Activated CD8-positive, alpha-beta T cell treated with anti-CD3 and anti-CD28 coated beads, Interleukin-2, amount 10 ng/mL, durations not matched to agents 7 days and 5 days (primary cell): ENCODE measurements at places on chromosomes 6 and 20. TPM values are rescaled to one million over a fixed set of nuclear protein-coding genes. Genes with fewer than 3 reads are reported as not detected.

Gene C6orf15
- total RNA-seq = not detected

Gene OR2J1
- not detected for total RNA-seq

Gene CNBD2
- total RNA-seq = 6.1 TPM

Gene FOXS1
- total RNA-seq = not detected

Gene HLA-DOA
- total RNA-seq = 3.3 TPM

Gene SLC25A27
- not detected for total RNA-seq

Gene MICAL1
- total RNA-seq = 50.5 TPM

Gene POU5F1
- not detected for total RNA-seq

Gene IP6K3
- not detected for total RNA-seq

Gene ATRN
- 8.5 TPM for total RNA-seq

Gene NMBR
- not detected for total RNA-seq

Gene TSBP1
- total RNA-seq = not detected

Gene RSPH9
- not detected for total RNA-seq

Gene ZBTB46
- total RNA-seq = not detected

Gene NR2E1
- not detected for total RNA-seq

Gene PRELID3B
- 80.1 TPM for total RNA-seq

Gene SLC32A1
- not detected for total RNA-seq

Gene BCAS1
- not detected for total RNA-seq

Gene SLC26A8
- total RNA-seq = not detected

Gene CLPSL2
- total RNA-seq = not detected

Gene SALL4
- not detected for total RNA-seq

DNA sequence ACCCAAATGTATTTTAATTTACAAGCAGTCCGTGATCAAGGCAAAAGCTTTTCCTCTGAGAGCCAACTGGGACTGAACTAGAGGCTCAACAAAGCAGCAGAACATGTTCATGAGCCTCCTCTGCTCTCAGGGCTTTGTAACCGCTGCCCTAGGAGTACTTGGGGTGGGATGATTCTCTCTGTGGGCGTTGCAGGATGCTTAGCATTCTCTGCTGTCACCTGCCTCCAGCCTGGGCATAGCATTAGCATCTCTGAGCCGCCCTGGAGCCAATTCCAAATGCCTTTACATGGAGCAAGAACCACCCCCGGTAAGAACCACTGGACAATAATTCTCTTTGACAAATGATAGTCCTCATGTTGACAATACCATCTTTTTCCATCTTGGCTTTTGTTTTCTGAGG is 237.6 kb upstream of the CDH4 start:
- no peak for DNase-seq

DNA sequence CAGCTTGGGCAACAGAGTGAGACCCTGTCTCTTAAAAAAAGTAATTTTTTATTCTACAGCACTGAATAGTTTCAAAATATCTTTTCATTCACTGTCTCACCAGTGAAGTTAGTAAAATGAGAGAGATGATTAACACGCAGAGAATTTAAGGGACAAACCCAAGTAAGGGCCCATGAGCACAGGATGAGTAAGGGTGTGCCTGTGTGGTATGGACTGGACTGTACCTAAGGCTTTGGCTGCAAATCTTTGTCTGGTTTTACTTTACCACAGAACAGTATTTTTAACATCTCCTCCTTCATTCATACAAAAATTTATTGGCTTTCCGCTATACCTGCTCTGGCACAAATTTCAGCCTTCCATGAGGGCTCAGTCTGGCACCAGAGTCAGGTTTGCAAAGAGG is 433.3 kb downstream of the UTRN start:
- DNase-seq = no peak

DNA sequence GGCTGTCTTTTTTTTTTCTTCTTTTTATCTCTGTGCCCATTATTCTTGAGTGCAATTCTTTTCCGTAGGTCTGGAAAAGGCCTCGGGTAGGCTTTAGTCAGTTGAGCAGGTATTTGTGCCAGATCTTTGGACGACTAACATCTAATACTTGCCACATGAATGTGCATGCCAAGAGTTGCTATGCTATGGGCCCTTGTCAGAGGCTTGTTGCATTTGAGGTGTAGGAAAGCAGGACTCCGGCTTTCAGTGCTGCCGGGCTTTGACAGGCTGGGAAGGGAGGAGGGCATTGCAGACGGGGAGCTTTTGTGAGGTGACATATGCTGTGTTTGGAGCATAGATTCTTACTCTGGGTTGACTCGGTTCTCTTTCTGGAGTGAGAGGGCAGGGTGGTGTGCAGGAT is 10.2 kb downstream of the LRRC1 start:
- DNase-seq = no peak

DNA sequence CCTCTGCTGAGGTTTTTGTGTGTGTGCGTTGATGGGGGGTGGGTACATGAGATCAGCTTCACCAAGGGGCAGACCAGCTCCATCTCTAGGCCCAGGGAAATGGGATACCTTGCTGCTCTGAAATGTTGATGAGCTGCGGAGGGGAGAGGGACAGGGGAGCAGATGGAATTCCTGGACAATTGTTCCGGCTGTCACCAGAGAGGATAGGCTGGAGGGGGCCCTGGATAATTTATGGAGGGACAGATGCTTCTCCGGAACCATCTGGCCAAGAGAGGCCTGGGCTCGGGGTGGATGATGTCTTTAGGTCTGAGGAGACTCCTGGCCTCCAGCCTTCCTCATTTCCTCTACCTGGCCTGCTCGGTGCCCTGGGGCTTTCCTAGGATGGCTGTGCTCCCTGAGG is 1.9 kb upstream of the TJAP1 start:
- no peak for DNase-seq

- DNase-seq = no peak
Observed at GRCh38 chr6:127102299-127102698, 16.2 kb upstream of the RSPO3 start.

- DNase-seq = no peak
Observed at GRCh38 chr6:117776441-117776840, 101.2 kb downstream of the NUS1 start.

GRCh38 chr6:150686566-150686965 is 86.9 kb downstream of the PLEKHG1 start:
- no peak for DNase-seq

GRCh38 chr6:130282234-130282995 is 59.7 kb upstream of the SAMD3 start:
- DNase-seq = peak; percentile 59

GRCh38 chr6:30565772-30566171 is 5.5 kb upstream of the ABCF1 start:
- no peak for DNase-seq

DNA sequence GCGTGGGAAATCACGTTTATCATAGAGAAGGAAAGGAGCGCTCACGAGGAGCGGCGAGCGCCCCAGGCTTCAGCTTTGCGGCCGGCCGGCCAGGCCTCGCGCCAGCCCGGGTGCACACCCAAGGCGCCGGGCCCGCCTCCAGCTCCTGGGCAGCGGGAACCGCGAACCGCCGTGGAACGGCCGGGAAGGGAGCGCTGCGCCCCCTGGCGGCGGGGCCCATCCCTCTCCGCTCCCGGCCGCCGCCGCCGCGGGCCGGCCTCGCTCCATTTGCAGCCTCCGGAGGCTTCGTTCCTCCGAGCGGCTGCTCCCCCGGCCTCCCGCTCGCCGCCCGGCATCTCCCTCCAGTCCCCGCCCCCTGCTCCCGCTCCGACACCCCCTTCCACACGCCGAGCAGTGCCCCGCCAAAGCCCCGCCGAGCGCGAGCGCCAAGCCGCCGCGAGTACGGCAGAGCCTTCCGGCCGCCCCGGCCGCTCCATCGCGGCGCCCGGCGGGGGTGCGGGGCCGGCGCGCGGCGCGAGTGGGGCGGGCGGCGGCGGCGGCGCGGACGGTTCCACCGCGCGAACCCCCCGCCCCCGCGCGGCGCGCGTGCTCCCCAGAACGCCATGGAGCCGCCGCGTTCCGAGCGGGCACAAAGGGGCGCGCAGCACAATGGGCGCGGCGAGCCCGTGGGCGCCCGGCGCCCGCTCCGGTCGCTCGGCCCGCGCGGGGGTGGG is 946 bp downstream of the BEND3 start:
- DNase-seq = peak; percentile 70

GRCh38 chr20:55684578-55684977 is 320.7 kb downstream of the CBLN4 start:
- DNase-seq = no peak

- no peak for DNase-seq
Observed at GRCh38 chr6:87664921-87665485, 37.0 kb downstream of the AKIRIN2 start.

GRCh38 chr6:376827-377640 is 14.5 kb upstream of the IRF4 start:
- DNase-seq = no peak

GRCh38 chr20:25309395-25310267 is 61.7 kb downstream of the PYGB start:
- DNase-seq = no peak

DNA sequence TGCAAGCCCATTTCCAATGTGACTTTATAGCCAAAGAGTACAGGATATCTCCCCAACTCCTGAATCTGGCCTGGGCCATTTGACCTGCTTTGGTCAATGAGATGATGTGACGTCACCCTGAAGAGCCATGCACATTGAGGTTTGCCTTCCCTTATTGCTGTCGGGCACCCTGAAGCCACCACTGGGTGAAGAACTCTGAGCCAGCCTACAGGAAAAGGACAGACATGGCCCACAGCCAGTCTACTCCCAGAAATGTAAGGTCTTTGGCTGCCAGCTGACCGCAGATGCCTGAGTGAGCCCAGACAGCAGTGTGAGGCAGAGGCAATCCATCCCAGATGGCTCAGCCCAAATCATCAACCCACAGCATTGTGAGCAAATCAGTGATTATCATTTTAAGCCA is 3.7 kb upstream of the SYNDIG1 start:
- no peak for DNase-seq

DNA sequence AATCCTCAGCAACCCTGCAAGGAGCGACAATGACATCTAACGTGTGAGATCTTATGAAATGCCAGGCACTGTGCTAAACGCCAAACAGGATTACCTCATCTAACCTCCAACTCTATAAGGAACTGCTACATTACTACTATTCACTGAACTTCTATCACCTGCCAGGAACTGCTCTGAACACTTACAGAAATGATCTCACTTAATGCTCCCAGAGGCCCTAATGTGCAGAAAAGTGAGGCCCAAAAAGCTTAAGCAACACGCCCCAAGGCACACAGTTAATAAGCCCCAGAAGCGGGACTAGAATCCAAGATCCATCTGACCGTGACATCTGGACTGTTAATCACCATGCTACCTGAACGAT is 28.5 kb downstream of the TRAM2 start:
- no peak for DNase-seq

GRCh38 chr6:10390495-10391298 is 24.2 kb downstream of the TFAP2A start:
- DNase-seq = no peak

GRCh38 chr6:170035044-170035443 is 255.8 kb downstream of the DLL1 start:
- no peak for DNase-seq

GRCh38 chr20:4605166-4605565 is 116.5 kb upstream of the PRND start:
- no peak for DNase-seq

DNA sequence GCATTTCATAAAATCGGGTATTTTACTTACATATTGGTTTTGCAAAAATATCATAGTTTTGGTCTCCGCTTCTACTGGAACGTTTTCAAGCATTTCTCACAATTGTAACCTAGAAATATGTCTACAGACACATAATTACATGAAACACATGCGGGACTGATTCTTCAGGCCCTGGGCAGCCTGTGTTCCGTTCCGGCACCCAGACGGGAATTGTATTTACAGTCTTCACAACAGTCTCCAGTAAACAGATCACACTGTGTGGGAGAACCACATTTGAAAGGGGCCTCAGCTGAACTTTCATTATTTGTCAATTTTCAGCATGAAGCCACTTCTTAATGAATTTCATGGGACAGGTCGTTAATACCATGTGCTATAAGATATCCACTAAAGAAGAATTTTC is 196.9 kb downstream of the DST start:
- no peak for DNase-seq

- no peak for DNase-seq
Observed at GRCh38 chr6:10951675-10952282, 64.9 kb downstream of the SYCP2L start.

DNA sequence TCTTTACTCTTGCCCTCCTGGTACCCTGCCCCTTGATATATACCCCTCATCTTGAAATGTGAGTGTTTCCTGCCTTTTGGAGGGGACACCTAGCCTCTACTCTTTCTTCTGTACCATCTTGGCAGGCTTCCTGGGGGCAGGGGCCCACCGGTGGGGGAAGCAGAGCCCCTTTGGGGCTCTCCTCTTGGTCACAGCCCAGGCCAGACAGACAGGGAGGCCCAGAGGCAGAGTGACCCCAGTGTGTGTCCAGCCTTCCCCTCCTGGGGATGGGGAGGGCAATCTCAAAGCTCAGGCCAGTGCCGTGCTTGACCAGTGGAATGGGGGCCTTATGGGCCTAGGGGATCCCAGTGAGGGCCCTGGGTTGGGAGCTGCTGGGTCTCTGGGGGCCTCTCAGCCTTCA is 3.6 kb downstream of the ADAM33 start:
- DNase-seq = no peak

- DNase-seq = no peak
Observed at GRCh38 chr6:137399881-137400443, 94.2 kb downstream of the OLIG3 start.

- DNase-seq = no peak
Observed at GRCh38 chr20:64254571-64255360, 782 bp upstream of the PCMTD2 start.
